ENCODE measurements at places on chromosomes 13 and 19.
A peak's percentile ranks its signal among the peaks of the same experiment; 100 is the strongest.

- DNase-seq, result no peak
These were observed 7.0 kb downstream of the CLASRP start for GRCh38 chr19:45045671-45046353.

GRCh38 chr13:26980099-26981031 is 191.2 kb downstream of the USP12 start:
- DNase-seq, result peak; percentile 74

GRCh38 chr19:12015015-12015752 is 20.3 kb downstream of the ZNF433 start:
- DNase-seq, result no peak

DNA sequence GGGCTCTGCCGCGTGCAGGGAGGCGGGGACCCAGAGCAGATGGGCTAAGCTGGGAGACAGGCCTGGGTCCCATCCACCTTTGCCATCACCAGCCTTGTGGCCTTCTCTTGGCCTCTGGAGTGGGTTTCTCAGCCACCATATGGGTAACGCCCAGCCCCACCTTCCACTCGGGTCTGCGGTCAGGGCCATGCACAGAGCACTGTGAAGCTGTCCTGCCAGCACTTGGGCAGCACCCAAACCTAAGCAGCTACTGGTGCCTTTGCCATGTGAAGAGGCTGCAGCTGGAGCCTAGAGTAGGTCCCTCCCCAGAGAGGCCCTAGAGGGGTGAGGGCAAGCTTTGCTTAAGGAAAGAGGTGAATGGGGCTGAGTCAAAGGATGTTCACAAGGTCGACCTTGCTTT is 24.1 kb upstream of the NPAS1 start:
- DNase-seq, result no peak
